Epithelial cell of esophagus (primary cell): ENCODE measurements at places on chromosomes 7 and 10.
A peak's percentile ranks its signal among the peaks of the same experiment; 100 is the strongest.

GRCh38 chr10:125060826-125061556 is 99.4 kb downstream of the CTBP2 start:
- peak; percentile 76 for DNase-seq

GRCh38 chr7:66207540-66207939 is 2.4 kb downstream of the TPST1 start:
- no peak for DNase-seq

GRCh38 chr10:108957681-108958080 is 965.6 kb downstream of the XPNPEP1 start:
- no peak for DNase-seq

DNA sequence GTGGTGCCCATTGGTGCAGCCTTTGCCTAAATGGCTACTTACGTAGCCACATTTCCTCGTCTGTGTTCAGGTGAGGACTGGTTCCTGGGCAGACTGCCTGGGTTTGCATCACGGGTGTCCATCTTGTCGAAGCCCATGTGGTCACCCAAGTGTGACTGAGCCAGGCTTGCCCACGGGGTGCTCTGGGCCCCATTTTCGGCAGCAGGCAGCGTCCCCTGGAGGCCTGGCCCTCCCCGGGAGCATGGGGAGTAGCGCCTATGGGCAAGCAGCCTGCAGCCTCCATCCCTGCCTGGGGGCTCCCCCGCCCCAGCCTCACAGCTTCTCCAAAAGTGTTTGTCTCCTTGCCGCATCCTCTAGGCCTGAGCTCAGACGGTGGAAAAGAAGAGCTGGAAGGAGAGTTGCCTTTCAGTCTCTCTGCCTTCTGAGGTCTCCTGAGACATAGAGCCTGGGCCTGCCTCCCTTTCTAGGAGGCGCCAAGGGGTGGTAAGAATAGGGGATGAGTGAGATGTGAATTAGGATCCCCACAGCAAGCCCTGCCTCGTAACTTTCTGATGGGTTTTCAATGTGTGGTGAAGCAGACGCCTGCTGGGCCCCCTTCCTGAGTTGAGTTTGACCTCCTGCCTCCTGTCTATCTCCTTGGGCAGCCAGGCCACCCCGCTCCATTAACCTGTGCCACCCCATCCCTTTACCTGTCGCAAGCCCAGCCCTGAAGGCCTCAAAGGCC is 42.7 kb downstream of the HTRA1 start:
- DNase-seq: no peak

- no peak for DNase-seq
Observed at GRCh38 chr10:55183993-55184392, 383.0 kb upstream of the PCDH15 start.

GRCh38 chr10:43124574-43125273 is 13.5 kb upstream of the CSGALNACT2 start:
- DNase-seq: no peak

DNA sequence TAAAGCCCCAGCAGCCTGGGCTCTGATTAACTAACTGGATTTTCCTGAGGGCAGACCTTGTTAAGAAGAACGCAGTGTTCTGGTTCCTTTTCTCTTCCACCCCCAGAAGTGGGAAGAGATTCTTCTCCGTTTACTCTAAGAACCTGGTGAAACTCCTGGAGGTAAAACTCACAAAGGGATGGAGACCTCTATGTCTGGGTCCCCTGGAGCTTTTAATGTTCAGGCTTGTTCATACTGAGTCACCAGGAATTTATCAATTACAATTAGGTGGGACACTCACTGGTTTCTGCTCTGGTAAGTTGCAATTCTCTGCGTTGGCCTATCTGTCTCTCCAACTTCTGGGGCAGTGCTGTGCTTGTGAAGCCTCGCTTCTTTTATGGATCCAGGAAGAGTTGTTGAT is 73.3 kb upstream of the CACNB2 start:
- no peak for DNase-seq

DNA sequence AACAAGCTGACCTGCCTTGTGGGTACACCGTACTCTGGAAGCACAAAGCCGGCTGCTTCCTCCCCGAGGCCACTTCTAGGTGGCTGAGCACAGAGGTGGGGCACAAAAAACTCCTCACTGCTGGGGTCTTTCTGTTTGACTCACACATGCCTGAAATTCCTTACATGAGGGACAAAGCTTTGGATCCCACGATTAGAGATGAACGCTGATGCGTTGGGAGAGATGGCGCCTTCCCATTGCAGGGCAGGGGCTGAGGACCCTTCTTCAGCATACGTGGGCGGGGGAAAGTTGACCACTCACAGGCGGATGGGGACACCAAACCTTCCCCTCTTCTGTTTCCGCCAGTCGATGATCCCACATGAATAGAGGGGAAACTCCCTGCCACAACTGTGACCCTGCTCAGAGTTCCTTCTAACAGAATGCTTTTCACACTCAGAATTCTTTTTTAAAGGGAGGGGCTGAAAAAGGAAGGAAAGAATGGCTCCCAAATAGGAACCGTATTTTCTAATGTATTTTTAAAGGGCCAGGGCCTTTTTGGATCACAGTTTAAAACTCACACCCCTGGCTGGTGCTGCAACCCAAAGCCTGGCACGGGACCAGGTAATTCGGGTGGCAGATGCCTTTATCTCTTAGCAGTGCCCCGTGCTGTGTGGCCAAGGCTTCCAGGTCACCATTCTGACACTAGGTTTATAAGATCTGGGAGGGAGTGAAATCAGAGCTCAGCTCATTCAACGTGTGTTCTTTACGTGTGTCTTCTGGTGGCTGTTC is 134.0 kb downstream of the PRKAG2 start:
- no peak for DNase-seq

GRCh38 chr10:47207281-47207615 is 92.7 kb upstream of the GDF10 start:
- peak; percentile 15 for DNase-seq

DNA sequence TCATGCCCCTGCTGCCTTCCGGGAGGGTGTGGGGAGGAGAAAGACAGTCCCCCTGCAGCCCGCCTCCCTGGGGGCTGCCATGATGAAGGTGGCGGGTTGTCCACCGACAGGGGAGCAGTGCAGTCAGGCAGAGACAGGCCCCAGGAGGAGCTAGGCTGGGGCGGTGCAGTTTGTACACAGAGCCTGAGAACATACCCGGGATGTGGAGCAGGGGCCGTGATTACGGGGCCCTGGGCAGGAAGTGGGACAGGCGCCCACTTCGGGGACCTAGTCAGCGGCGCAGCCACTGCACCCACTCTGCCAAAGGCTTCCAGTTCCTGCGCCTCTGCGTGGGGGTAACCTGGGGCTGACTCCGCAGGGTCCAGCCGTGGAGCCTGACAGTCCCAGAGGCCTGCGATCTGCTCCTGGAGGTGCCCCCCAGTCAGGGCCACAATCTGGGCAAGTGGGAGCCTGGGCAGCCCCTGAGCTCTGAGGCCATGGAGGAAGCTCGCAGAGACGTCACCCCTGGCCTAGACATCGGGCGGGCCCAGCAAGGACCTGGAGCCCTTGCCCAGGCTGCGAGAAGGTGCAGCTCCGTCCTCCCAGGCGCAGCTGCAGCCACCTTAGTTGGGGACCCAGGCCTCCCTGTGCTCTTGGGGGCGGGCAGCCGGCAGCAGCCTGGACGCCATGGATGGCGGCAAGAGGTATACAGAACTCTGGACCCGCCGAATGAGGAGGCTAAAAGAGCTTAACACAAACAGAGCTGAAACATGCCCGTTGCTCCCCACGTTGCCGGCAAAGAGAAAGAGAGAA is 1356.8 kb downstream of the XPNPEP1 start:
- DNase-seq: no peak

DNA sequence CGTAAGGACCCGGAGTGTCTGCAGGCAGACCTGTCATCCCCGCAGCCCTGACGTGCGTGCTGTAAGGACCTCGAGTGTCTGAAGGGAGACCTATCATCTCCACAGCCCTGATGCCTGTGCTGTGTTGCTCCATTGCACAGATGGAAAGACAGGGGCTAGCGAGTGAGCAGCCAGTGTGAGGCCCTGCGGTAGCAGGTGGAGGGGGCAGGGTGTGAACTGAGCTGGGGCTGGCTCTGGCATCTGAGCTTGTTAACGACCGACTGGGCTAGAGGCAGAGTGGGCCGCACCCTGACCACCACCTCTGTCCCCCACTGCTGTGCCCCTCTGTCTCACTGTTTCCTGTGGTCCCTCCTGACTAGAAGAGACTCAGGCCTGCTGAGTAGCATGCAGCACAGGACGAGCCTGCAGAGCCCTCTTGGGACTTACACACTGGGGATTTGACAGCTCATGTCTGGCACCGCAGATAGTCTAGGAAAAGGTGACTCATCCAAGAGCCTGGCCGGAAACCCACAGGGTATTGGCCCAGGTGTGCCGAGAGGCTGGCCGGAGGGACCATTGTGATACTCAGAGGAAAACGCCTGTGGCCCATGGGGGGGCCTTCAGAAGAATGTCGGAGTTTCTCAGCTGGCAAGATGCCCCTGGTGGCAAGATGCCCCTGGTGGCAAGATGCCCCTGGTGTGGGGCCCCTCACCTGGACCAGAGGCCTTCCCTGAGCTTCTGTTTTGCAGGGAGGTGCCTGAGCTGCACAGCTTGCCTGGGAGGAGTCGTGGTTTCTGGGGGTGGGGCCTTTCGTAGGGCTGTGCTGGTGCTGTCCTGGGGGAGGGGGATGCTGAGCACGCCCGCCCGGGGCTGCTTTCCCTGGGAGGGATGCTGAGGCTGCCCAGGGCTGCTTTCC is 34.3 kb downstream of the INPP5A start:
- DNase-seq: peak; percentile 94

DNA sequence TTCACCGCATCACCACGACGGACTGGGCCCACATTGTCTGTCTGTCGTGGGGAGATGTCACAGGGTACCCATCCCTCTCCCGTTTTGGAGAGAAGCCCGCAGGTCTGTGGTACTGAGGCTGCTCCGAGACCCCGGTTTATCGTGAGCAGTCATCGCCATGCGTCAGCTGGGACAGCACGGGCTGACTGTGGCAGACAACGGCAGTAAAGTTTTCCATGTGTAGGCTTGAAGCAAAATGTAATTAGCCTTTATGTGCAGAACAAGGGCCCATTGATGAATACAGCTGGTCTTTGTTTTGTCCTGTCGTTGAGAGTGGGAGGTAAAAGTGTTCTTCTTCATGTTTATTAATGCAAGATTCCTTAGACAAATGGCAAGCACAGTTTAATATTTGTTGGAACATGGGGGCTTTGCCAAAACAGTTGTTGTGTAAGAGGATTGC is 167.4 kb upstream of the SH2B2 start:
- DNase-seq: no peak

GRCh38 chr7:122310119-122311021 is 5.8 kb upstream of the FEZF1 start:
- no peak for DNase-seq

DNA sequence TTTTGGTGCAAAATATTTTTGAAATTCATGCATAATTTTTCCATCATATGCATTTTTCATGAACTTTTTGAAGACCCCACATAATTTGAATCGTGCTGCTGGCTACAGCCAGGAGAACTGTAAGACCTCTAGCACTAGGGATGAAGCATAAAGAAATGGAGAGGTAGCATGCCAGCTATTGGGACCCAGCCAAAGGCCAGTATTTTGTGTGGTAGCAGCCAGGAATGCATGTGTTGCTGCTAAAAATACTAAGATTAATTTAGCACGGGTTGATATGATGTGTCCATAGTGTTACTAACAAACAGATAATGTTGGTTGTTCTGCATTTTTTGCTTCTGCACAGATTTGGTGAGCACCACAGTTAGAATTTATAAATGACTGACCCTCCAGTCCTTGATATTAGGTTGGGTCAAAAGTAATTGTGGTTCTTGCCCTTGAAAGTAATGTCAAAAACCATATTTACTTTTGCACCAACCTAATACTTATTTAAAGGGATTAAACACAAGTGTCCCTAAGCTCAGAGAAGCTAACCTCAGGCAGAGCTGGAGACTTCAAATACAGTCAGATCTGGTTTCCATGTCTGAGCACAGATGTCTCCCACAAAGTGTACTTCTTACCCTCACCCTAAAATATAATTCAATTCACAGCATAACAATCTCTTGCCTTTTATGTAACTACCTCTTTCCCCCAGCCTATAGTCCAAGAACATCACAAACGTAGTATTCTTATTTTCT is 54.1 kb upstream of the NPSR1 start:
- no peak for DNase-seq

DNA sequence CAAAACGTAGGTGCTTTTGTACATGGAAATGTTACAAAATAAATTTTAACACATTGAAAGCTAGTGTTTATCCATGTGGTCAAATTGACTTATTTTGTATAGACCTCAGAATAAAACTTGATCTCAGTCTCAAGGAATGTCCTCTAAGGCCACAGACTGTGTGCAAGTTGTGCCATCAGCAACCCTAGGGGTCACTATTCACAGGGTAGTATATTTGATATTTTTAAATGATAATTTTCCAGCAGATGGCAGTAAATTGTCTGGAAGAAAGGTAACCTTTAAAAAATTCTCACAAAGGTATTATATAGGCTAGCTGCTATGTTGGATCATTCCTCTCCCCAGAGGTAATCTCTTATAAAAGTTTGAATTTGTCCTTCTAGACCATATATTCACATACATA is 12.9 kb upstream of the SNX10 start:
- DNase-seq: peak; percentile 32

- DNase-seq: no peak
Observed at GRCh38 chr10:126372396-126372795, 15.9 kb downstream of the ADAM12 start.

DNA sequence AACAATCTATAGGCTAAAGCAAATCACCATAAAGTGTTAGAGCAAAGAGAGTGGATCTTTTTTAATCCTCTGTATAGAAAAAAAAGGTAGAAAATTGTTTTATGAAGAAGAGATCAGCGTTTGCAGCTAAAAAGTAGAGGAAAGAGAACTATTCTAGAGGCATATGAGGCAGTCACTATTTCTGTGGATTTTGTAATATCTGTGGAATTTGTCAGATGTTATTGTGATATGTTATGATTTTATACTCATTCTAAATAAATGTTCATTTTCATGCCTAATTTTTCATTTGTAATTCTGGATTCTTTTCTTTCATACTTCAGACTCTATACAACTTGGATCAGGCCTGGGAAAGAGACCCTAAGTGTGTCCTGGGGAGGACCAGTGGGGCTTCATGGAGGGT is 295.0 kb upstream of the LYZL1 start:
- DNase-seq: no peak

GRCh38 chr7:156617215-156617614 is 23.4 kb upstream of the RNF32 start:
- no peak for DNase-seq

DNA sequence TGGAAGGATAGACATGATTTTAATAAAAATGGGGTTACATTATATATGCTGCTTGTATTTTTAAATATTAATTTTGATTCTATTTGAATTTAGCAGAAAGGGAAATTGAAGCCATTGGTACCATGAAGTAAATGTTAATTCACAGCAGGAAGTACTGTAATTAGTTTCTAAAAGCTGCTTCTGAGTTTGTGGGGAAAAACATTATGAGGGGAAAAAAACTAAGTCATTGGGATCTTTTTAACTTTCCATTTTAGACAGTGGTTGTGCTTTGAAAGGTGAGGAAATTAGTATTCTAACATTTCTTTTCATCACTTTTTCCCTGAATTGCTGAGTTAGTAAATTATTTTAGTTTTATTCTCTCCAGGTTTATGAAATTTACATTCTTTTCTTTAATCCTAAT is 41.0 kb downstream of the LCOR start:
- no peak for DNase-seq

- DNase-seq: peak; percentile 89
Observed at GRCh38 chr10:80196270-80196949, 8.9 kb downstream of the ANXA11 start.
